Kidney (tissue), 22 donors: ENCODE measurements at places on chromosomes 6 and 20. TPM values are rescaled to one million over a fixed set of nuclear protein-coding genes. Genes with fewer than 3 reads are reported as not detected.
A peak's percentile ranks its signal among the peaks of the same experiment; 100 is the strongest.

- no peak for DNase-seq
These were observed 95.0 kb downstream of the TOX2 start for GRCh38 chr20:44009679-44009992.

C6orf58 gene
- polyA plus RNA-seq: not detected

DNA sequence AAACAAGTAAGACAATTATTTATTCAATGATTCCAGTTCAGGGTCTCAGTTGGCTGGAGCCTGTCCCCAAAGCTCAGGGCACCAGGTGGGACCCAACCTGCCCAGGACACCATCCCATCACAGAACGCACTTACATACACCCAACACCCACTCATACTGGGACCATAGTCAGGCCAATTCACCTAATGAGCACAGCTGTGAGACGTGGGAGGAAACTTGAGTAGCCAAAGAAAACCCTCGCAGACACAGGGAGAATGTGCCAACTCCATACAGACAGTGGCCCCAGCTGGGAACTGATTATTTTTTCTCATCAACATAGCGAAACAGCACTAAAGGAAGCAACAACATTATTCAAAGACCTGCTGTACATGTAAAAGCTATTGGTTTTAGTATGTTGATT is 58.6 kb upstream of the DOK5 start:
- DNase-seq: no peak

- peak; percentile 41 for DNase-seq
These were observed 43.5 kb upstream of the PCMTD2 start for GRCh38 chr20:64211874-64212658.

LRRC1 gene
- 7.8 TPM for polyA plus RNA-seq

- DNase-seq: peak; percentile 67
These were observed 104.8 kb downstream of the MAFB start for GRCh38 chr20:40584130-40584809.

- no peak for DNase-seq
These were observed 93.6 kb upstream of the FAM184A start for GRCh38 chr6:119171864-119172588.

DNA sequence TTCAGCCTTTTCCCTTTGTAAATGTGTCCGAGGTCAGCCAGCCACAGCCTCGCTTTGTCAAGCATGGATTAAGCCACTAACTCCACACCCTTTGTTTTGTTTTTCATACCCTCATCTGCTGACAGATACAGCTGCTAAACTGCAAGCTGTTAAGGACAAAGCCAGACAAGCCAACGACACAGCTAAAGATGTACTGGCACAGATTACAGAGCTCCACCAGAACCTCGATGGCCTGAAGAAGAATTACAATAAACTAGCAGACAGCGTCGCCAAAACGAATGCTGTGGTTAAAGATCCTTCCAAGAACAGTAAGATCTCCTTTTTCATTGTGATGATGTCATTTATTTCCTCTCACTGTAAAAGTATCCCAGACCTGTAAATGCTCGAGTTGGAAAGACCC is 269.3 kb downstream of the ARHGAP18 start:
- peak; percentile 2 for DNase-seq

DNA sequence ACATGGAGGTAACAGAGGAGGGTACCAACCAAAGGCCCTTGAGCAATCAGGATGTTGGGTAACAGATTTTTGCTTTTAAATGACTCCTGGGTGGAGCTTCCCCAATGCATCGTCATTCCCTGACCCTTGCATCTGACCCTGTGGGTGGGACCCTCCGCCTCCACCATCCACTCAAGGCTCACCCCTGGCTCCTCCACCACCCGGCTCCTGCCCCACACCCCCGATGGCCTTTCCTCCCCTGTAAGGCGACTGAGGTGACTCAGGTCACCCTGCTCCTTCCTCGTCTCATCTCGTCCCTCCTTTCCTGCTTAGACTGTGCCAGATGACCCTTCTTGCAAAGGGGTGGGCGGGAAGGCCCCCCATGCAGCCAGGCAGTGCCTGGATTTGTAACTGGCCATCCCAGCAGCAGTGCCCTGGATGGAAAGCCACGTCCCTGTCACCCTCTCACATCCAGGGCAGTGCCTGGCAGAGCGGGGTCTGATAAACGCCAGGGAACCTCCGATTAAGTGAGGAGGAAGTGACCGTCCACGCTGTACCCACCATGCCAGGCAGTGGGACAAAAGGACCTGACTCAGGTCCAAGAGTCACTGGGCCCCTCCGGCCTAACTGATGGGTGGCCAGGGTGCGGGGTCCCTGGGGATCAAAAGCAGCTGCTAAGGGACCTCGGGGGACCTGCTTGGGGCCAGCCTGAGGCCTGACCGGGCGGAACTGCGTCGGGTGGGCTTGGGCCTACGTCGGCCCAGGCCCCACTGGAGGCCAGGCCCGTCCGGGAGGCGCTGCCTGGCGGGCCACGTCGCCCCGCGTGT is 624 bp upstream of the NPEPL1 start:
- DNase-seq: peak; percentile 80

HRH3 gene
- not detected for polyA plus RNA-seq

DNA sequence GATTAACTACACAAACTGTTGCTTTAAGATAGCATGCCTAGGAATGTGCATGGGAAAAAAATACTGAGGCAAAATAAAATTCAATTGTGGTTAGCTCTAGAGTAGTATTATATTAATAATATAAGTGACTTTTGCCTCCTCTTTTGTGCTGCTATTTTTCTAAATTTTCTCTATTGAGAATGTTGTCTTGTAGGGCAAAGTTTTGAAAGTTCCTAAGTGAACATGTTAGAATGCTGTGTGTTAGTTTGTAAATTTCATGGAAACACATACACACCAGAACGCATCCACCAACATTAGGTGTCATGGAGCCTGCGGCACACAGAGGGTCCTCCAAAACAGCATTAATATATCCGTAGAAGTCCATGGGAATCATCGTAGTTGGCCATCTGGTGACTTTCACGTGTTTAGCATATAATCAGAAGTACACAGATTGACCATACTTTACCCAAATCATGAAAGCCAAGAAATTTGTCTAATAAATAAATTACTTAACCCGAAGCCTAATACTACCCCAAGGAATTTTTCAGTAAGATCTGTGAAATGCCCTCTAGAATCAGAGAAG is 25.6 kb downstream of the ARHGAP18 start:
- DNase-seq: no peak

DNA sequence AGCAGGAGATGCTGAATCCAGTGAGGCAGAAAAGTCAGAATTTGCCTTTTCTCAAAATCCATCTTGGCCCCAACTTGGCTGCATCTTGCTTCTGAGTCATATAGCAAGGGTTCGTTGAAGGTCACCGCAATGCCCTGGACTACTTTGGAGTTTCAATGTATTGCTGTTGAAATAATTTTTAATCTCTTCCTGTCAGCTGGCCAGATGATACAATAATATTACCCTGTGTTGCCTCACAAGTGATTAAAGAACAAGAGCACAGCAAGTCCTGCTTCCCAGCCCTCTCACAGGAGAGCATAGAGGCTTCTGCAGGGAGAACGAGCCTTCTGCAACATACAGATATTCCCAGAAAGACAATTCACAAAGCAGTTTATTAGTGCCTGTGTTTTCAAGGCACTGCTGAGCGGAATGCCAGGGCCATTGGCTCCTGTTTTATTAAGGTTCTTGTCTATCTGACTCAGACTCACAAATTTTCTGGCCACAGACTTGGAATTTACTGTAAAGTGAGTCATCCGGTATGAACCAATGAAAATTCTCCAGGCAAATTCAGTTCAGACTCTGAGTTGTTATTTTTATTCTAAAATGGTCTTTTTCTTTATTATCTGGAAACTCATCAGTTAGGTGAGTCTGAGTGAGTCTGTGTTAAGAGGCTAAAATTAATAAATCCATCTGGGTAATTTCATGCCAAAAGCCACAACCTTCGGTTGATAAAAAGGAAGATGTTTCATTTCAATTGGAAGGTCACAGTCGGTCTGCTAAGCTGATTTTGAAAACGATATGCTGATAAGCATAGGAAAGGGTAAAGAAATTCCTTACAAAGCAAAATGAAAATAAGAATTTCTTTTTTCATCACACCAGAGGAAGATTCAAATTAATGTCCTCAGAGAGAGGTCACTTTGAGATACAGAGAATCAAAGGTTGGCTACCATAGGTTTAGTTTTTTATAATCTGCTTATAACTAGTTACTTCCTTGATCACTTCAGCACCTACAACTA is 289.4 kb upstream of the STXBP5 start:
- DNase-seq: no peak

DNA sequence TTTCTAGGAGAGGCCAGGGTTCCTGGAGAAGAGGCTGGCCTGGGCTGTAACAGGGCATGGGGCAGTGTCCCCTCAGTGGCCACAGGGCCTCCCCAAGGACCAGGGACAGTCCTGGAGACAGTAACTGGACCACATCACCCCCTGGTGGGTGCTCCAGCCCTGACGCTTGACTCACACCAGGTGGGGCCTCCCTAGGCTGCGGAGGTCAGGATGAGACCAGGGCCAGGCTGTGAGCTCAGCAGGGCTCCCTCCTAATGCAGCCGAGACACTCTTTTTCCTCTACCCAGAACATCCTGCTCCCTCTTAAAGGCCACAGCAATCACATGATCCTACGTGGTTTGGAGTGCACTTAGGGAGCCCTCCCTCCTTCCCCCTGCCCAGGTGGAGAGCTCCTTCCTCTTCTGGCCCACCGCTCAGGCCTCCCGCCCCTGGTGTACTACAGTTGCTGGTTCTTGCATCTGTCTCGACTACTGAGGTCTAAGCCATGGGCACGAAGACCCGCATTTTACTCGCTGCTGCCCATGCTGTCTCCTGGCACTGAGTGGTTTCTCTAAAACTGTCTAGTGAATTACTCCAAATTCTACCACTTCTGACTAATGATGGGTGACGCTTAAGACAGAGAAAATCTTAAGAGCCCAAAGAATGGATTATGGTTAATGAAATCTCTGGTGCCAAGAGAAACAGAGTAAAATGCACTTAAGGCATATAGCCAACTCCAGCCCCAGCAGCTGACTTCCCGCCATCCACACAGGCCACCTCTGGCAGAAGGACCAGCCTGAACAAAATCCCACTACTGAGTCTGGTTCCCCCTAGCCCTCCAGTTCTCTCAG is 166.1 kb upstream of the CST7 start:
- no peak for DNase-seq

- no peak for DNase-seq
These were observed 69.0 kb downstream of the NCOA7 start for GRCh38 chr6:125859727-125860126.

GRCh38 chr6:90982051-90982450 is 395.2 kb upstream of the MAP3K7 start:
- DNase-seq: no peak

- no peak for DNase-seq
These were observed 217.6 kb upstream of the SNX9 start for GRCh38 chr6:157605484-157605883.

GRCh38 chr20:25077610-25078169 is 4.3 kb downstream of the VSX1 start:
- DNase-seq: no peak

DNA sequence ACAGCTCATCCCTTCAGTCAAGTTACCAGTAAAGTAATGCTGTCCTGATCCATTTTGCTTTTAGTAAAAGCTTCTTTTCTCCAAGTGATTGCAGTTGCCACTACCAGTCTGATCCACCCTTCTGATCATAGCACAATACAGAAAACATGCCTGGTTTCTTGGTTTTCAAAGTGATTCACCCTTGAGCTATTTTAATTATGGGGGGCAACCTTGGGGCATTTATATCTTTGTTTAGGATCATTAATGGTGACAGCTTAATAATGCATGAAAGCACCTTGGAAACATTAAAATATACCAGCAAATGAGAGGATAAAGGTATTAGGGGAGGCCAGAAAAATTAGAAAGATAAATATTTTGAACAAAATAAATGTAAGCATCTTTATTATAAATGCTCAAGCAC is 38.4 kb downstream of the LRRC1 start:
- DNase-seq: no peak

MOG gene
- not detected for polyA plus RNA-seq

GRCh38 chr6:15132167-15132566 is 113.7 kb upstream of the JARID2 start:
- DNase-seq: no peak

DNA sequence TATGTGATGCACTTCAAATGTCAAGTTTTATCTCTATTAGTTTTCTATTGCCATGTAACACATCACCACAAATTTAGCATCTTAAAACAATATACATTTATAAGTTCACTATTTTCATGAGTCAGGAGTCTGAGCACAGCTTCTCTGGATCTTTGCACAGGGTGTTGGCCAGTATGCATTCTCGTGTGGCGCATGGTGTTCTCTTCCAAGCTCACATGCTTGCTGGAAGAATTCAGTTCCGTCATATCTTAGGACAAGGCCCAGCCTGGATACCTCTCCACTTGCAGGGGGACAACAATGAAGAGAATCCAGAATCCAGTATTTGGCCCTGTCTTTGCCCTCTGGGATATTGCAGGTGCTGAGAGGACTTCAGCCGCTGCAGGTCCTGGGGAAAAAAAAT is 51.0 kb upstream of the ECI2 start:
- DNase-seq: no peak

LZTS3 gene
- 23.0 TPM for polyA plus RNA-seq

KCNK5 gene
- 48.4 TPM for polyA plus RNA-seq

GRCh38 chr6:145534989-145535388 is 200.3 kb downstream of the EPM2A start:
- DNase-seq: no peak

- no peak for DNase-seq
These were observed 17.0 kb downstream of the SUN5 start for GRCh38 chr20:32987044-32987825.

DNA sequence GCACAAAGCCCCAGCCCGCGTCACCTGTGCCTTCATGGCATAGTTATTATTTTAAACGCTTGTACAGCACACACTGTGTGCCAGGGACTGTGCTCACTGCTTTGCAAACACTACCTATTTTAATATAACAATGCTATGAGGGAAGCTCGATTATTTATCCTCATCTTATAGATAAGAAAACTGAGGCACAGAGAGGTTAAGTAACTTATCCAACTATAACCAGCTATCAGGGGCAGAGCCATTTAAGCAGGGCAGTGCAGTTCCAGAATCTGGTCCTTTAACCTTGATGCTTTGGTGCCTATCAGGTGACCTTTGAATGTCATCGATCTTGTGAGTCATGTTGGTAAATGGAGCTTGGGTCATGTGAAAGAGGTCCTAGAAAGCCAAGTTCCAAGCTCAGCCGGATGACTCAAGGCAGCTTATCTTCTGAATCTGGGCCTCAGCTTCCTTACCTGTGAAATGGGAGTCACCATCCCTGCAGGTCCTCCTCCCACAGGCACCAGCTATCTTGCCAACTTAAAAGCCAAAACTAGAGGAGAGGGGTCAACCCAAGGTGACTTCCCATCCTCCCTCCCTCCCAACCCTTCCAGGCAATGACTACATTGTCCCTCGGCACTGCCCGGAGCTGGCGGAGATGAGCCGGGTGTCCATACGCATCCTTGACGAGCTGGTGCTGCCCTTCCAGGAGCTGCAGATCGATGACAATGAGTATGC is 56.4 kb upstream of the TTPAL start:
- no peak for DNase-seq

MAN1A1 gene
- 30.4 TPM for polyA plus RNA-seq

GRCh38 chr6:52610011-52610410 is 33.2 kb upstream of the TRAM2 start:
- DNase-seq: no peak

- DNase-seq: peak; percentile 45
These were observed 3.5 kb upstream of the APOBEC2 start for GRCh38 chr6:41049521-41049920.

- peak; percentile 82 for DNase-seq
These were observed 112.0 kb upstream of the MTHFD1L start for GRCh38 chr6:150753371-150754064.
